CD4-positive, alpha-beta T cell treated with Interleukin-15 for 4 hours (primary cell): ENCODE measurements at places on chromosomes 11 and 22.

DNA sequence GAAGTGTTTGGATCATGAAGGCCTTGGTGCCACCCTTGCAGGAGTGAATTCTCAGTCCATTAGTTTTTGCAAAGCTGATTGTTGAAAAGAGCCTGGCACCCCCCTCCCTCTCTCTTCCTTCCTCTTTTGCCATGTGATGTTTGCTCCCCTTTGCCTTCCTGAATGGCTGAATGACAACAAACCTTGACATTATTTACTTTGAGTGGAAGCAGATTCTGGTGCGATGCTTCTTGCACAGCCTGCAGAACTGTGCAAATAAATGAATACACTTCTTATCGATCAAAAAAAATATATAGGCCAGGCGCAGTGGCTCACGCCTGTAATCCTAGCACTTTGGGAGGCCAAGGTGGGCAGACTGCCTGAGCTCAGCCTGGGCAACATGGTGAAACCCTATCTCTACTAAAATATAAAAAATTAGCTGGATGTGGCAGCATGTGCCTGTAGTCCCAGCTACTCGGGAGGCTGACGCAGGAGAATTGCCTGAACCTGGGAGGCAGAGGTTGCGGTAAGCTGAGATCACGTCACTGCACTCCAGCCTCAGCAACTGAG is 2.0 kb upstream of the NARS2 start:
- DNase-seq = no peak

DNA sequence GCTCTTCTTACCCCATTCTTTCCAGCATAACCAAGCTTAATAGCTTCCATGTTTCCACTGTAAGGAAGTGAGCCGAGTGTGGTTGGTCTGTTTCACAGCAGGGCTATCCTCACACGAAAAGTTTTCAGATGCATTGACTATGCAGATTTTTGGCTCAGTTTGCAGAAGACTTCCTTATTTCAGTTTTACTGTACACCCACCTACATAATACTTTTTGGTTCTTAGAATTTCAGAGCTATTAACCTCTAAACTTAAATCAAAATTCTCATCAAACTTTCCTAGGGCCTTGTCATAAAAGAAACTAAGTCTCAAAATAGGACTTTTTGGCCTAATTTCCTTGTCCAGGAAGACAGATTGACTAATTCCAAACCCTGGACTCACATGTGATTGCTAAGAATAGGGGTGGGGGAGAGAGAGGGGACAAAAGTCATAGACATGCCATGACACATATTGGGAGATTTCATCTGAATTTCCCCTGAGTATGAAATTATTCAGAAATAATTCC is 7.3 kb upstream of the EHF start:
- DNase-seq = no peak

GRCh38 chr22:45966895-45967365 is 10.0 kb downstream of the WNT7B start:
- DNase-seq = no peak

- DNase-seq = no peak
Observed at GRCh38 chr11:115670538-115671205, 166.5 kb upstream of the CADM1 start.

DNA sequence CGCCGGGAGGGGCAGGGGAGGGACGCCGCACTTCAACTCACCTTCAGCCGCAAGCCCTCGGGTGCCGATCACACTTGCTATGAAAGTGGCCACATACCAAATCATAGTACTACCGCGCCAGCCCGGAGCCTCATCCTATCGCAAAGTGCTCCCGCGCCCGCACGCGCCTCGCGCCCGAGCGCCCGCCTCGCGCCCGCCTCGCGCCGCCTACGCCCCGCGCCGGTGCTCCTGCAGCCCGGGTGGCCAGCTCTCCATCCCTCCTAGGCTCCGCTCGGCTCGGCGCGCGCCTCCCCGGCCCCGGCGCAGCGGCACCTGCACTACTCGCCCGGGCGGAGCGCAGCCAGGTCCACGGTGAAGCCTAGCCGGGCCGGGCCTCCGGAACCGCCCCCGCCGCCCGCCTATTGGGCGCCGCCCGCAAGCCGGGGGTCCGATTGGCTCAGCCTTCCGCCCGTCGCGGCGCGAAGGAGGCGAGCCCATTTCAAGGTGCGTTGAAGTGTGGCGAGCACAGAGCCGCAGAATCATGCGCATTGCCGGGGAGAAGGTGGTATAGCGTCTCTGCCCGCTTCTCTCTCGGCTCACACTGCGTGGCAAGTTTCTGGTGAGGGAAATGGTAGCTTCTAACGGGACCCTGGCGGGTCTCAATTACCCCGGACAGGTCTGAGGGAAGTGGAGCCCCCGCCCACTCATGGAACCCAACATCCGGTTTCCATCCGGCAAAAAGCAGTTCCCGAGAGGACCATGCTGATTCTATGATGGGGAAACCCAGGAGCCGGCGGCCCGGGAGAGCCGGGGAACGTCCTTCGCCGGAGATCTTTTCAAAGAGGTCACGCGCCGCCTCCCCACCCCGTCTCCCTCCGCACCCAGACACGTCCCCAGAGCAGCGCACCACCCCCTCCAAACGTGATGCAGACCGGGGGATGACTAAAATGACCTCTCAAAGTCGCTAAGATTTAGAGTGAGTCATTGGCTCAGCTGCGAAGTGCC is at the start of gene IGSF9B:
IGSF9B (minus strand) TSS at position 319 of the 984 bp plus-strand sequence; CDS start at position 105, 214 bp downstream.
- peak; percentile 93 for DNase-seq

DNA sequence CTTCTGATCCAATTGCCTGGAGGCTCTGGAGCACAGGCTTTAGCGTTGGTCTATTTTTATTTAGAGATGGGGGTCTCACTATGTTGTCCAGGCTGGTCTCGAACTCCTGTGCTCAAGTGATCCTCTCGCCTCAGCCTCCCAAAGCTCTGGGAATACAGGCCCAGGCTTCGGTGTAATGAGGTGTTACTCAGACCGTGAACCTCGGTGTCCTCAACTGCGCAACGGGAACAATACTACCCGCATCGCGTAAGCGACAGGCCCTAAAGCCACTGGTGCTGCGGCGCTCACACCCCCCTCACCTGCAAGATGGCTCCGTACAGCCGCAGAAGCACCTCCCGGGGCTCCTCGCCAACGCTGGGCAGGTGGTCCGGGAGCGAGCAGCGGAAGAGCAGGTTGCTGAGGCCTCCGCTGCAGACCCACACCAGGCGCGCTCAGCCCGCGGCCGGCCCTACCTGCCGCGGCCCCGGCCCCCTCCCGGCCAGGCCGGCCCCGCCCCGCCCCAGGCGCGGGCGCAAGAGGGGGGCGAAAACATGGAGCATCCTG is 628 bp downstream of the CHKB start:
- DNase-seq = peak; percentile 25

- DNase-seq = no peak
Observed at GRCh38 chr11:1232883-1233321, 10.0 kb downstream of the MUC5B start.

GRCh38 chr11:2441171-2441570 is 3.1 kb downstream of the TRPM5 start:
- no peak for DNase-seq

GRCh38 chr11:67558084-67558772 is 25.4 kb upstream of the GSTP1 start:
- DNase-seq = no peak

GRCh38 chr11:76781046-76781801 is 1.9 kb upstream of the TSKU start:
- DNase-seq = no peak

DNA sequence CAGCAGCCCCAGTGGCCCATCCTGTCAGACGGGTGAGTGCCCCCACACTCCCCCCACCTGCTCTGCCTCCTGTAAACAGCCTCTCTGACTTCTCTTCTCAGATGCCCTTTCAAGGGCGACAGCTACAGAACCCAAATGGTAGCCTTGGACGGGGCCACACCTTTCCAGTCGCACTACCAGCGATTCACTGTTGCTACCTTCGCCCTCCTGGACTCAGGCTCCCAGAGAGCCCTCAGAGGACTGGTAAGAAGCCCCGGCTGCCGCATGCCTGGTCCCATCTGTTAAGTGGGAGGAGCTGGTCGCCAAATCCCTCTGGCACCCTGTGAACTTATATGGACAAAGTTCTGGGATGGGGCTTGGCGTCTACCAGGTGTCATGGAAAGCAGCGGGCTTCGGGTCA is 6.2 kb downstream of the ZP1 start:
- DNase-seq = no peak

DNA sequence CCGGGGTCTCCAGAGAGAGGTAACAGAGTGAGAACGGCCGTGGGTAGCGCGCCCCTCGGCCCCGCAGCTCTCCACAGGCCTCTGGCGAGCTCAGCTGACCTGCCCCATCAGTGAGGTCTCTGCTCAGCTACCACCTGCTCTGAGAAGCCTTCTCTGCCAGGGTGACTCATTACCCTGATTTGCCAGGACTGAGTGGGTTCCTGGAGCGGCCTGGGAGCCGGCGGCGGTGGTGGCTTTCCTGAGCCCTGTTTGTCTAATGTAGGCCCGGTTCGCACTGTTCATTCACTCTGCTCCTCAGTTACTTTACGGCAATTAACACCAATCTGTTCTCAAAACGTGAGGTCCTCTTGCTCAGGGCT is 351.0 kb upstream of the B3GAT1 start:
- no peak for DNase-seq

DNA sequence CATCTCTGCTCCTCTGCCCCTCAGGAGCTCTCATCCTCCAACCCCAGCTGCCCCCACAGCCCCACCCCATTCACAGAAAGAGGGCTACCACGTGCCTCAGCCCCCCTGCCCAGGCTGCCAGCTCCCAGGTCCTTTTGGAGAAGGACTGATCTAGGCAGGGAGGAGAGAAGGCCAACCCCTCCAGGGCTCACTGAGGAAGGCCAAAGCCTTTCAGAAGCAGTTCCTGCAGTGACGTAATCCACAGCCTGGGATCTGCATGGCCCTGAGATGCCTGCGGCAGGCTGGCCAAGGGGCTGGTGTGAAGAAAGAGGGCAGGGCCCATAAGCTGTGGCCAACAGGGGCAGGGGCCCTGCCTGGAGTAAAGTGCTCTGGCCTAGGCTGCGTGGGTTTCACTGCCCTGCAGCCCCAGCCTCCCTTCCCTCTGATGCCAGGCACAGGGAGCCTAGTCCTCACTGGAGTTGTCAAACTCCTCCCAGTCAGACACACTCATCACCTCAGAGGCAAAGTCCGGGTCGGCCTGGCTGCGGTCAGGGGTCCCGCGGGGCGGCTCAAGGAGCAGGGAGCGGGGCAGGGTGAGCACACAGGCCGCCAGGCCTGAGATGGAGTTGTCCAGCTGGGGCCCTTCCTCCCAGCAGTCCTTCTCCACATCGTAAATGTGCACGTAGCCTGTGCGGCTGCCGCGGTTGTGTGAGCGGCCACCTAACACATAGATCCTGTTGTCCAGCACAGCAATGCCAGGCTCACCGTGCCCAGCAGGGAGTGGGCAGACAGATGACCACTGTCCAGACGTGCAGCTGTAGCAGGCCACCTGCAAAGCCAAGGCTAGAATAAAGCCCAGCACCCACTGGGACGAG is 4.2 kb upstream of the SCARF2 start:
- no peak for DNase-seq

- no peak for DNase-seq
Observed at GRCh38 chr11:28209906-28210305, 101.7 kb downstream of the METTL15 start.

GRCh38 chr22:42519525-42520401 is at the start of gene RRP7A:
RRP7A (minus strand) TSS chr22:42519796; CDS start chr22:42519786, 10 bp downstream.
- DNase-seq = peak; percentile 76

- no peak for DNase-seq
Observed at GRCh38 chr11:132493801-132494200, 1038.5 kb downstream of the OPCML start.

- no peak for DNase-seq
Observed at GRCh38 chr11:117696540-117696939, 100.5 kb downstream of the DSCAML1 start.

- no peak for DNase-seq
Observed at GRCh38 chr11:83115551-83115950, 41.4 kb upstream of the PCF11 start.

- DNase-seq = peak; percentile 59
Observed at GRCh38 chr11:10208131-10208575, 85.9 kb downstream of the SBF2 start.

DNA sequence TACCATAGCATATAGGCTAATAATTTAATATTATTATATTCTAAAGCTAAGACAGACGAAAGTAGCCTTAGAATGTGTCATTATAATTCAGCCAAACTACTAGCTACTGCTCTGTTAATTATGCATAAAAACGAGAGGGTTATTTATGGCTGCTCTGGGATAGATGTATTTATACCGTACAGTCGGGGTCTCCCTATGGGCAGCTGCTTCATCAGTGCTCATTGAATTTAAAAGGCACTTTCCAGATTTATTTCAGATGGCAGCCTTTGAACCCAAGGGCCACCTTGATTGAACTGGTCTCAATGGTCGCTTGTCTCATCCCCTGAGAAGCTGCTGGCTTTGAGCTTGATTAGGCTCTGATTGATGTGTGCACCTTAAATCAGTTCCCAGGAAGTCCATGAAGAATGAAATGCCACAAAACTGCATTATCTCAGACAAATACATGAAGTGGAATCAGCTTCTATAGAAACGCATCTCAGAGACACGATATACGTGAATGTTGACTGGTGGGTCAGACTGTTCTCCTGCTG is 377.6 kb downstream of the LRRC4C start:
- DNase-seq = no peak

- no peak for DNase-seq
Observed at GRCh38 chr11:132658696-132659095, 873.6 kb downstream of the OPCML start.

GRCh38 chr11:65416841-65417701 is 5.5 kb upstream of the NEAT1 start:
- no peak for DNase-seq

- DNase-seq = no peak
Observed at GRCh38 chr11:133581091-133581490, 48.8 kb upstream of the OPCML start.

DNA sequence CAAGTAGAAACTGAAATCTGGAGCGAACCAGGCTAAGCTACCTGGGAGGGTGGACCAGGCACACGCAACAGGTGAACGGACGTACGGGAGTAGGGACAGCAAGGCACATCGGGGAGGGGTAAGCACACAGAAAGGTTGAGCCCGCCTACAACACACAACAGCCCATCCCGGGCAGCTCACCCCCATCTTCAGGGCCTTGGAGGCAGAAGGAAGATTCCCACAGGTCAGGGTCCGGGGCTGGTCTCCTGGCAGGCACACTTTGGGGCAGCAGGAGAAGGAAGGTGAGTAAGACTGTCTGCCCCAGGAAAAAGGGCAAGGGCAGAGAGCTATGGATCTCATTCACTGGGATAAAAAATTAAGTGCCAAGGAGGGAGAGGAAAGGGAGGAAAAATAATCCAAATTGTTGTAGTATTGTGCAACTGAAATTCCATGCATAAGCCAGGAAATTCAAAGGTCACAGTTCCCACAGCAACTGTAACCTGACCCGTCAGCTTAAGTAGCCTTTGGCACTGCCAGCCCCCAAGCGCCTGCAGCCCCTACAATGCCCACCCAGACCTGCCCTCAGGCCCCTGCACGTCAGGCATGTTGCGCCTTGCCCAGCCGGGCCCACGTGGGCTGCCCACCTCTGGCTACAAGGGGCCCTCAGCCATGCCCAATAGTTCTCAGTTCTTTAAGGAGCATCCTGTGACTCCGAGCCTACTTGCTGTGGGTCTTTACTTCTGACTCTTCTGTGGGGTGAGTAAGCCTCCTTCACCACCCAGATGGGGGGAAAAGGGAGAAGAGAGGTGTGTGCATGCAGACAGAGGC is 51.8 kb downstream of the MICAL3 start:
- DNase-seq = no peak

- DNase-seq = no peak
Observed at GRCh38 chr11:64580412-64580811, 10.6 kb upstream of the SLC22A12 start.

- DNase-seq = no peak
Observed at GRCh38 chr22:17117890-17118289, 3.3 kb downstream of the TMEM121B start.

- no peak for DNase-seq
Observed at GRCh38 chr11:92886243-92886905, 83.1 kb upstream of the MTNR1B start.

GRCh38 chr11:29353833-29354232 is 663.0 kb downstream of the KCNA4 start:
- DNase-seq = no peak

GRCh38 chr11:116693593-116694348 is 79.0 kb downstream of the BUD13 start:
- no peak for DNase-seq
